ENCODE measurements at places on chromosomes 12 and 14. TPM values are rescaled to one million over a fixed set of nuclear protein-coding genes. Genes with fewer than 3 reads are reported as not detected.

COQ5 gene
- 37.5 TPM for polyA plus RNA-seq

MDP1 gene
- polyA plus RNA-seq: 12.1 TPM

DNA sequence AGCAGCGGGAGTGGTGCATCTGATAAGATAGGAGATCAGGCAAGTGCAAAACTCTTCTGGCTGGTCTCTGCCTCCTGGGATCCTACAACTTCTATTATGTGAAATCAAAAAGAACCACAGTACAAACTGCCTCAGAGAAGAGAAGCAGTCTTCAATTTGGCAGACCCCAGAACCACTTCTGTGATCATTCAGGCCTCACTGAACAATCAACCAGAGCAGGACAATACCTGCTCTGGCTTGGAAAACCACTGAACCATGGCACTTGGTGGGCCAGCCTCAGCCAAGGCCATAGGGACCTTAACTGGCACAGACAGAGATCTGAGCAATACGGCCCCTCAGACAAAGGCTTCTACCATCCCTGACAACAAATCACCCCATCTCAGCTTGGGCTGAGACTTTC is 103.0 kb downstream of the NDUFA12 start:
- no peak for DNase-seq

- DNase-seq: no peak
These were observed 88.4 kb downstream of the GRIP1 start for GRCh38 chr12:66590275-66590985.

DNA sequence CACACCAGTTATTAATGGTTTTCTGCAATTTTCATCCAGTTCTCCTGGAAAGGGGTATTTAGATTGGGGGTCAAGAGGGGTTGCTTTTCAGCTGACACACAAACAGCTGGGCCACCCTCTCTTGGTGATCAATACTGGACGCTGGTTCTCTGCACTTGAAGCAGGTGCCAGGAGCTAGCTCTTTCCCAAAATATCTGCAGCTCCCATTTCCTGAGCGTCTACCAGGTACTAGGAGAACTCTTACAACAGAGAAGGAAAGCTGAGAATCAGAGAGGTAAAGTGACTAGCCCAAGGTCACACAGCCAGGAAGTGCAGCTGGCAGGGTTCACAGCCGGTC is 1.2 kb downstream of the TESC start:
- no peak for DNase-seq

DNA sequence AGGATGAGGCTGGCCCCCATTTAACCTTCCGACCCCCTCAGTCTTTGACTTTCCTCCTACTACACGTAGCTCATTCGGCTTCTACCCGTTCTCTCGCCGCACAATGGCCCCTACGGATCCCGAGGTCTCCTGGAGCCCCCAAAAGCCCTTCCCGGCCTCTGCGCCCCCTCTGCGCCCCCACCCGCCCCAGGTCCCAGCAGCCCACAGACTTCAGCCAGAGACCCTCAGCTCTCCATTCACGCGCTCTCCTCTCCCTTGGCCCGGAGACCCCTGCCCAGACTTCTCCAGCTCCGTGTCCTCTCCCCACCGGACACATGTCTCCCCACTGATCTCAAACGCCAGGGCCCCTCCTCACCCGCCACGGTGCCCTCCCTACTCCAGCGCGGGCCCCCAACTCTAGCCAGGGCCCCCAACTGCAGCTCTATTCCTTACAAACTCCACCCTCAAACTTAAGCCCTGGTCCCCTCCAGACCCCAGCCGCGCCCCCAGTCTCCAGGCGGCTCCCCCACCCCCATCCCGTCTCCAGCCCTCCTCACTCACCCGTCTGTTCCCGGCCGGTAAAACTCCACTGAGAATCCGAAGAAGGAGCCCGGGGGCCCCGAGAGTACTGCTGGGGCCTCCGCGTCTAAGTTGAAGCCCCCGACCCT is 502 bp downstream of the ITGA5 start:
- no peak for DNase-seq

- no peak for DNase-seq
These were observed 34.8 kb upstream of the VSX2 start for GRCh38 chr14:74204491-74204890.

- DNase-seq: no peak
These were observed 13.2 kb upstream of the BMAL2 start for GRCh38 chr12:27319409-27319808.

- no peak for DNase-seq
These were observed 15.0 kb downstream of the COQ5 start for GRCh38 chr12:120514002-120514401.

GRCh38 chr12:110222027-110222426 is 59.0 kb upstream of the ATP2A2 start:
- DNase-seq: no peak

GRCh38 chr12:28088566-28089272 is 101.5 kb upstream of the CCDC91 start:
- DNase-seq: no peak
